Keratinocyte (primary cell): ENCODE measurements at places on chromosomes 5 and 9. TPM values are rescaled to one million over a fixed set of nuclear protein-coding genes. Genes with fewer than 3 reads are reported as not detected.

DNA sequence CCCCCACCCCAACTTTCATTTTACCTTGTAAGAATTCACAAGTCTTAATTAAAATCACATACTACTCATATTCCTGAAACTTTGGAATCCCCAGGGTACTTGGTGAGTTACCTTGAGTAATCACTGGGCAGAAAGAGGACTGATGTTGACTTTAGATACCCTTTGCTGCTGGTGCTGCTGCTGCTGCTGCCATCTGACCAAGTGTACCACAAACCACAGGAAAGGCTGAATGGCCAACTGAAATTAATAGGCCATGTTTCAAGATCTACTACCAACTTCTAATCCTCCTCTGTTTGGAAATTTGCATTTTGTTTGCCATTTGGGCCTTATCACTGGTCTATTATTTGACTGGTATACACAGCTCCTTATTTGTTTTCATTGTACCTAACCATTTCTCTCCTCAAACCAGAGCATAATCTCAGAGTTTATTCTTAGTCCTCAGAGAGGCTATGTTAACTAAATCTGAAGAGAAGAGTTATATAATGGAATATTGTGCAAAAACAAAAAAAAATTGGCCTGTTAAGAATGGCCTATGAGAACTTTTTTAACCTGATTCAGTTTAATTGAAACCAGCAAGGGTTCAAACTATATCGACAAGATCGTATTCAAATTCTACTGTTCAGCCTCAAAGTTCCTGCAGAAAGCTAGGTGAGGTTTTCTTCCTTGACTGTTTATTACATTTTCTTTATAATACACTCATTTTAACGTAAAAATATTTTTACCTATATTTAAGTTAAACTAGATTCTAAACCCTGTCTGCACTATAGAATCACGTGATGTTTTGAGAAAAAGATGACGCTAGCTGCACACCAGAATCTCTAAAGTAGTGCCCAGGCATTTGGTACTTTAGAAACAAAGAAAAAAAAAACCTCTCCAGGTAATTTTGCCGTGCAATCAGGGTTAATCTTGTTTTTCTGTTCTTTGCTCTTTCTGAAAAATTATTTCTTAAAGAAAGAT is 13.1 kb downstream of the SELENOP start:
- no peak overlapping the region for H3K27ac ChIP-seq
- DNase-seq = no peak
- H3K36me3 ChIP-seq = no peaks in the 10 kb centered on the region
- no peak overlapping the region for H3K4me3 ChIP-seq

The FAM169A gene
- polyA plus RNA-seq = 7.2 to 13.1 TPM (median 8.9 TPM) in 3 replicates

GRCh38 chr5:149288436-149288835 is 16.8 kb downstream of the AFAP1L1 start:
- no peak overlapping the region for H3K4me3 ChIP-seq
- no peaks in the 10 kb centered on the region for H3K36me3 ChIP-seq
- H3K27me3 ChIP-seq = no peaks in the 10 kb centered on the region

- no peak overlapping the region for H3K27ac ChIP-seq
These were observed 118.8 kb upstream of the VLDLR start for GRCh38 chr9:2502760-2503159.

DNA sequence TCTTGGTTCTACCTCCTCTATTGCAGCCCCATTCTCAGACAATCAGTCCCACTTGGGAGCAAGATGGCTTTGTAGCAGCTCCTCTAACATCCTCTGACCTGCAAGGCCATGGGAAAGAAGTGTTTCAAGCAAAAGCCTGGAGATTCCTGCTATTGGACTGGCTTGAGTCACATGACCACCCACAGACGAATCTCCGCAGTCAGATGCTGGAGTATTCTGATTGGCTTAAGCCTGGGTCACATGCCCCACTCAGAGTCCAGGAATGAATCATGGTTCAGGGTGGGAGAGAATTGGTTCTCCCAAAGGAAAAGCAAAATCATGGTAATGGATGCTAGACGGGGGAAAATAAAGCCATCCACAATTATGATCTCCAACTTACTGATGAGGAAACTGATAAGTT is 22.6 kb upstream of the LMX1B start:
- peaks cover 20% of the 10 kb centered on the region for H3K27me3 ChIP-seq
- no peak overlapping the region for H3K27ac ChIP-seq
- no peaks in the 10 kb centered on the region for H3K4me1 ChIP-seq

The GHR gene
- 1.1 to 2.0 TPM (median 1.8 TPM) in 3 replicates for polyA plus RNA-seq

The DYNC2I2 gene
- polyA plus RNA-seq = 11.5 to 19.3 TPM (median 14.0 TPM) in 3 replicates
